ENCODE measurements at places on chromosomes 3 and 15.

DNA sequence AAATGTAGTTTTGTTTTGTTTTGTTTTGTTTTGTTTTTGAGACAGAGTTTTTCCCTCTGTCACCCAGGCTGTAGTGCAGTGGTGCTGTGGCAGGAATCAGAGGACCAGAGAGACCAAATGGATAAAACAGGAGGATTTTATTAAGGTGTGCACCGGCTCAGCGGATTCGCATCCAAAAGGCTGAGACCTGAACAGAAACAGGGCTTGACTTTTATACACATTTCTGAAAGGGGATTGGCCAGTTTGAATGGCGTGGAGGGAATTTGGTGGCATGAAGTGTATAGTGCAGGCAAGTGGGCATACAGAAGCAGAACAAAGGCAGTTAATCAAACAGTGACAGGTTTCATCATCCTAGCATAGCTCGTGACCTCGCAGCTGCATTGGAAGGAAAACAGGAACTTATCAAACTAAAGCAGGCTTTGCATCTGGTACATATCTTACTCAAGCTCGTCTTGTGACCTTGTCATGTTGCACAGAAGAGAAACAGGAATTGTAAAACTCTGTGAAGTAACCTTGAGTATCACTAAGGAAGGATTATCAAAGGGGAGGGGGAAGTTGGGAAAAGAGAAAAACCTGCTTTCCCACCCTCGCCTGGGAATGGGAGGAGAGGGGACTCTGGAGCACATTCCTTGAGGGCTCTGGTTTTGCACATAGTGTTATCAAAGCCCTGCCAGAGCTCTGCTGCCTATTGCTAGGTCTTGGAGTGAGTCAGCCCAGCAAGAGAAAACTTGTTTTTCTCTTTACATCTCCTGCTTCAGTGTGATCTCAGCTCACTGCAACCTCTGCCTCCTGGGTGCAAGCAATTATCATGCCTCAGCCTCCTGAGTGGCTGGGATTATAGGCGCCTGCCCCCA is 38.5 kb downstream of the C3orf62 start:
- DNase-seq, result no peak

- DNase-seq, result no peak
Observed at GRCh38 chr3:171797873-171798272, 12.4 kb downstream of the PLD1 start.

GRCh38 chr3:157876556-157876955 is 229.7 kb downstream of the SHOX2 start:
- no peak for DNase-seq

- DNase-seq, result no peak
Observed at GRCh38 chr3:111726788-111727305, 131.7 kb upstream of the ZBED2 start.

DNA sequence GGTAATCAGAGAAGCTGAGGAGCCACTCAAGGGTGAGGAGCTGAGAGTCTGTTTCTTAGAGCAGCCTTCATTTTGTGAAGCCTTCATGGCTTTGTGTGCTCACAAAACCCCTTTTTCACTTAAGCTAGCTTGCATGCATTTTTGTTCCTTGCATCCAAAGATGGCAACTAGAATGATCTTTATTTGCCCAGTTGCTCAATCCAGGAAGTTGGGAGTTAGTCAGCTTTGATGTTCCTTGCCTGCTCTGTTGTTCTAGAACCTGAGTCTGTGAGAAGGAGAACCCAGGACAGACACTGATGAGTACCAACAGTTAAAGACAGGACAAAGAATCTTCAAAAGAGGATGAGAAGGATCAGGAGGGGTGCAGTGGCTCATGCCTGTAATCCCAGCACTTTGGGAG is 81.8 kb downstream of the IL20RB start:
- no peak for DNase-seq

Measured in renal cortex interstitium (tissue), 15 donors.